ENCODE measurements at places on chromosomes 2 and 18. TPM values are rescaled to one million over a fixed set of nuclear protein-coding genes. Genes with fewer than 3 reads are reported as not detected.

Gene RAB27B
- not detected for total RNA-seq

Gene STAT4
- not detected for total RNA-seq

Gene HTR2B
- not detected for total RNA-seq

Gene UGT1A10
- total RNA-seq = not detected

Gene FKBP1B
- total RNA-seq = 1.5 TPM

DNA sequence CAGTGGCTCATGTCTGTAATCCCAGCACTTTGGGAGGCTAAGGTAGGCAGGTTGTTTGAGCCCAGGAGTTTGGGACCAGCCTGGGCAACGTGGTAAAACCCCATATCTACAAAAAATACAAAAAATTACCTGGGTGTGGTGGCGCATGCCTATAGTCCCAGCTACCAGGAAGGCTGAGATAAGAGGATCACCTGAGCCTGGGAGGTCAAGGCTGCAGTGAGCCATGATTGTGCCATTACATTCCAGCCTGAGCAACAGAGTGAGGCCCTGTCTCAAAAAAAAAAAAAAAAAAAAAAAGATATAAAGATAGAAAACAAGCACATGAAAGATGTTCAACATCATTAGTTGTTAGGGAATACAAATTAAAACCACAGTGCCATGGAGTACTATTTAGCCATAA is 65.3 kb upstream of the UGP2 start:
- DNase-seq = no peak

GRCh38 chr2:121521359-121521758 is 9.3 kb upstream of the RNU4ATAC start:
- DNase-seq = no peak

DNA sequence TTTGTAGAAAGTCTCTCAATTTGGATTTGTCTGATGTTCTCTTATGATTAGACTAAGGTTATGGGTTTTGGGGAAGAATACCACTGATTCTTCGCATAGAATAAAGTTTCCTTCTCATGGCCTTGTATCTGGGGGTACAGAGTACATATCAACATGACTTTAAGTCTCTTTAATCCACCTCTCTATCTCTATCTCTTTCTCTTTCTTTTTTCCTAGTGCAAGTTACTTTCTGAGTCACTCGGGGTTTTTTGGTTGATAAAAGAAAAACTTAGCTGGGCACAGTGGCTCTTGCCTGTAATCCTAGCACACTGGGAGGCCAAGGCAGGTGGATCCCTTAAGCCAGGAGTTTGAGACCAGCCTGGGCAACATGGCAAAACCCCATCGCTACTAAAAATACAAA is 100.1 kb upstream of the MAP4K3 start:
- DNase-seq = no peak

DNA sequence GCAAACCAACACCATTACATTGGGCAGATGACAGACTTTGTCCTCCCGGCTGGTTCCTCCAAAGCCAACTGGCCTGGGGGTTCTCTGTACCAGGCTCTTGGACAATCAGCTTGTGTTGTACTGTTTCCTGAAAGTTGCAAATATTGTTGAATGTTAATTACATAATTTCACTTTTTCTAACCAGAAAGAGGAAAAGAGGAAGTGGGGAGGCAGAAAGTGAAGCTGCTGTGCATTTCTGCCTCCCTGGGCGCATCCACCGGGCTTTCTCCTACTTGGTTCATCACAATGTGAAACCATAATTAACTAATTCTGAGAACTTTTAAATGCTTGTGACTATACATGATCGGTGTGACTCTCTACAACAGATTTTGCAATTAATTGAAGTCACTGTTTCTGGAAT is 10.1 kb downstream of the TWIST2 start:
- DNase-seq = no peak

- DNase-seq = no peak
Observed at GRCh38 chr2:120539937-120540718, 194.2 kb downstream of the INHBB start.

DNA sequence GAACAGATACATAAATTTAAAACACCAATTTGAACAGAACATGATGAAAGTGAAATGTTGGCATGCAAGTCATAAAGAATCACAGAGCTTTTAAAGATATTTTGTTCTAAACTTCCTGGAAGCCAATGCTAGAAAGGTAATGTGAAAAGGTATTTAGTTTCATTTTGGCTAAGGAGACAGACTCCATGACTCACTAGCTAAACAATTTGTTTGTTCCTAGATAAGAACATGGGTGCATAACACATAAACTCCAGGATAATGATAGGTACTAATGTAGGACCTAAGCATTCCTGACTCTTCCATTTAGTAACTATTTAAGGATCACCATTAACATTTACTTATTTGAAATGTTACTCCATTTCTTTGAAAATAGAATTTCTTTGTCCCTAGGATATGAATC is 292.5 kb upstream of the CNTNAP5 start:
- no peak for DNase-seq

All from OCI-LY7 (cell line).